ENCODE measurements at places on chromosomes 7 and 10.

DNA sequence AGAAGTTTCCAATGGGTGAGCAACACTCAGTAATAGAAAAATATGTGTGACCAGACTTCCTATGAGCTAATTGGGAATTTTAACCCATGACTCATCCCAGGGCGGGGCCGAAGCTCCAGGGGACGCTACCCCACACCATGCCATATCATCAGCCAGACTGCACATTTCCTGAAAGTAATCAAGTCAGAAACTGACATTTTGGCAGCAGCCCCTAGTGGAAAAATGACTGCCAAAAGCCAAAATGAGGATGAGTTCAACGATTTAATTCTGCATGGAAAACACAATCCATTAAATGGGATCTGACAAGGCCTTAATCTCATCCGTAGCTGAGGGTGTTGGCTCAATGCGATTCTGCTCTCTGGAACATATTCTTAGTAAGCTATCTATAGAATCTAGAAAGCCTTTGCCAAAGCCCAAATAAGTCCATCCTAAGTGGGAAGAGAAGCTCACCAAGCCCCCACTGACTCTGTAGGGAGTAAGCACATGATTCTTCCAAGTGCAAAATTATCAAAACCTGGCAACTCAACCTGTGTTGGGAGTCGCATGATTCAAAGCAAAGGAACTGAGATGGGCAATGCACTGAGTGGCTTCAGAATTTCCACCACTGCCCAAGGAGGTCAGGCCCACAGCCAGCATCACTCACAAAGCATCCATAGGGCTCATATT is 93.1 kb upstream of the PDE1C start:
- DNase-seq = no peak

DNA sequence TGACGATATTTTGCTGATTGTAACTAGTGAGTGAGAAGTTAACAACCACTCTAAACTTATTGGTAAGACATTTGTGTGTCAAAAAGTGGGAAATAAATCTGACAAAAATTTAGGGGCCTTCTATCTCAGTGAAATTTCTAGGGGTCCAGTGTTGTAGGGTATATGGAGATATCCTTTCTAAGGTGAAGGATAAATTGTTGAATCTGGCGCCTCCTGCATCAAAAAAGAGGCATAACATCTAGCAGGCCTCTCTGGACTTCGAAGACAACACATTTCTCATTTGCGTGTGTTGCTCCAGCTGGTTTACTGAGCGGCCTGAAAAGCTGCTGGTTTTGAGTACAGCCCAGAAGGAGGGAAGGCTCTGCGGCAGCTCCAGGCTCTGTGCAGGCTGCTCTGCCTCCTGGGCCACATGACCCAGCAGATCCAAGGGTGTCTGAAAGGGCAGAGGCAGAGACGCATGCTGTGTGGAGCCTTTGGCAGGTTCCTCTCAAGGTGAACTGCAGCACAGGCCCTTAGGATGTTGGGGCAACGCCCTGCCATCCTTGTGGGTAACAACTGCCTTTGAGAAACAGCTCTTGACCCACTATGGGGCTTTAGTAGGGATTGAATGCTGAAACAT is 72.4 kb downstream of the LMBR1 start:
- DNase-seq = no peak

- no peak for DNase-seq
These were observed 16.2 kb upstream of the BLNK start for GRCh38 chr10:96287392-96288105.

DNA sequence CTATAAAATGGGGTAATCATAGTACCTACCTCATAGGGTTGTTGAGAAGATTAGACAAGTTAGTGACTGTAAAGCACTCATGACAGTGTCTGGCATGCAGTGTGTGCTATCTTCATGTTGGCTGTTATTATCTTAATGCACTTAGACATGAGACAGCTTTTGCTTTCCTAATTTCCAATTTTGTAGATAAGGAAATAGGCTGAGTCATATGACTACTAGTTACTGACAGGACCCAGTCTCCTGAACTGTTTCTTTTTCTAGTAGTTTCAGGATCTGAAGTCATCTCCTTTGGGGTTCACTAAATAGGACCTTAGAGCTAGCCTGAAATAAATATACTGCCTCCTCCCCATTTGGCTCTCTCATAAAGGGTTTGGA is 74.2 kb downstream of the SNX10 start:
- no peak for DNase-seq
